ENCODE measurements at places on chromosomes 1 and 21.
A peak's percentile ranks its signal among the peaks of the same experiment; 100 is the strongest.

DNA sequence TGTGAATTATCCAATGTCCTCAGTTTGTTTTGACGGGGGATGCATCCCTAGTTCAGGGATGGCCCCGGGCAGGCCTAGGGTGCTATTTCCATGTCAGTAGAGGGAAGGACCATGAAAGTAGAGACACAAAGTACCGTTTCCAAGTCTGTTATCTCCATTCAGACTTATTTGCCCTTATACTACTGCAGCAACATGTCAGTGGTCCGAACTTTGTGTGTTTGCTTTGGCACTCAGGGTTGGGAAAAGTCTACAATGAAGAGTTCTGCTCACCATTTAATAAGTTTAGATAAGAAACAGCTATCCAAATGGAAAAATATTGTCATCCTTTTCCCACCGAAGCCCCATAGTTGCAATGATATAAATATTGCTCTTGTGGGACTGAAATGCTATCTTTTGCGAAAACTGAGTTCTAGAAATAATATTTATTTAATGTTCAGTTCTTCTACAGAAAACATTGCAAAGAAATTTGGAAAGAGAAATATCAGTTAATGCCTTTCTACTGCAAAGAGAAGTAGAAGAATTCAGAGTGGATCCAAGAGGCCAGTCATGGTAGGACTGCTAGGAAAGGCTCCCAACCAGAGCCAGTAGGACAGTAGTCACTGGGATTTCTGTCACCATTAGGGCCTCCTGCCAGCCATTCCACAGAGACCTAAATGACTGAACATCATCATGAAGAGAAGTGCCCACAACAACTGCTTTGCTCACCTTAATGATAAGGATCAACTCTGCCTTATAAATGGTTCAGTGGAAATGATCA lies 11.5 kb upstream of the AGT start:
- no peak for DNase-seq

DNA sequence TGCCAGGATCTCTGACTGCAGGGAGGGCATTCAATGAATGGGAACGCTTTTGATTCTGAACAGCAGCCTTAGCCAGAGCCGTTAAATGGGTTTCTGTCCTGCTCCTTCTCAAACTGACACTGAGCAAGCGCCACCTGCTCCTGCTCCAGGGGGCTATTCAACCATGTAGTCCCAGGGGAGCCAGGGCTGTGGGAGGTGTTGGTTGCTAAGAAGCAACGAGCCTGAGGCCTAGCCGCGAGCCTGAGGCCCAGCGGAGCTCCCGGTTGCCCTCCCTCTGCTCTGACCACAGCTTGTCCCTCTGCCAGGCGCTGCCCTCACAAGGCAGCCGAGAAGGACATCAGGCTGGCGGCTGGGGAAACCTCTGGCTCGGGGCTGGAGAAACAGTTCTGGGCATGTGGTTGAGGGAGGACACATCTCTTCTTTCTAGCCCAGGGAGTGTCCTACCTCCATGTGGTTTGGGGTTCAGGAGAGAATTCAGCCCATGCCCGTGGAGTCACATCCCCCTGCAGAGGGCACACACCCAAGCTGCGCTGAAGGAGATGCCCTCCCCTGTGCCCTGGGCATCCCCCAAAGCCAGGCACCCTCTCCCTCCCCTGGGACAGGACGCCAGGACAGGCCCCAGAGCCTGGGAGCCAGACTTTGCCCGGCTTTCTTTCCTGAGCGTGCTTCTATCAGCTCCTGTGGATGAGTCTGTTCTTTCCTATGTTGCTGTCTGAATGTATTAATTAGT lies 18.0 kb downstream of the PCP4 start:
- DNase-seq = no peak

GRCh38 chr1:9410737-9411297 lies 118.1 kb downstream of the SPSB1 start:
- DNase-seq = peak; percentile 26

- no peak for DNase-seq
These were observed 233.4 kb downstream of the DSCAM start for GRCh38 chr21:40613546-40614030.

DNA sequence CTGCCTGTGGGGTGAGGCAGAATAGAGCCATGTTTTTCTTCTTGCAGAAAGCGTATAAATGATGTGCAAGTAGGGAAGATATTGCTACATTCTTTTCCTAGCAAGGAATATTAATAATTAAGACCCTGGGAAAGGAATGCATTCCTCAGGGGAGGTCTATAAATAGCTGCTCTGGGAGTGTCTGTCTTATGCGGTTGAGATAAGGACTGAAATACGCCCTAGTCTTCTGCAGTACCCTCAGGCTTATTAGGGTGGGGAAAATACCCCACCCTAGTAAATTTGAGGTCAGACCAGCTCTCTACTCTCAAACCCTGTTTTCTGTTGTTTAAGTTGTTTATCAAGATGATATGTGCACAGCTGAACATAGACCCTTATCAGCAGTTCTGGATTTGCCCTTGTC lies 155.9 kb upstream of the HMCN1 start:
- no peak for DNase-seq

GRCh38 chr1:151653397-151653796 lies 41.5 kb downstream of the SNX27 start:
- DNase-seq = peak; percentile 62

DNA sequence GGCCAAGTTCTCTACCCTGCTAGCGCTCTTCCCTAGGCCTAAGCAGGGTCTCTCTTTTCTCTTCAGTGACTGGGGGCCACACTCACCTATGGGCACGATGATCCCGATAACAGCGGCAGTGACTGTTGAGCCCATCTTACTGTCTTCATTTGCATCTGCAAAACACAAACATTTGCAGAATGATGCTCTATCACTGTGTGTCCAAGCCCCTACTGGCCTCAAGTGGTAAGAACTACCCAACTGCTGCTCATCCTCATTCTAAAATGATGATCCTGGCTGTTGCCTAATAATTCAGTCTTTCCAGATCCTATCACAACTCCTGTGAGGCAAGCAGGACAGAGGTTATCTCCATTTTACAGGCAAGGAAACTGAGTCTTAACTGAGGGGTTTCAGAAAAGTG lies 16.7 kb upstream of the MAGOH start:
- DNase-seq = no peak

GRCh38 chr1:938711-939489 lies 15.2 kb downstream of the SAMD11 start:
- no peak for DNase-seq

DNA sequence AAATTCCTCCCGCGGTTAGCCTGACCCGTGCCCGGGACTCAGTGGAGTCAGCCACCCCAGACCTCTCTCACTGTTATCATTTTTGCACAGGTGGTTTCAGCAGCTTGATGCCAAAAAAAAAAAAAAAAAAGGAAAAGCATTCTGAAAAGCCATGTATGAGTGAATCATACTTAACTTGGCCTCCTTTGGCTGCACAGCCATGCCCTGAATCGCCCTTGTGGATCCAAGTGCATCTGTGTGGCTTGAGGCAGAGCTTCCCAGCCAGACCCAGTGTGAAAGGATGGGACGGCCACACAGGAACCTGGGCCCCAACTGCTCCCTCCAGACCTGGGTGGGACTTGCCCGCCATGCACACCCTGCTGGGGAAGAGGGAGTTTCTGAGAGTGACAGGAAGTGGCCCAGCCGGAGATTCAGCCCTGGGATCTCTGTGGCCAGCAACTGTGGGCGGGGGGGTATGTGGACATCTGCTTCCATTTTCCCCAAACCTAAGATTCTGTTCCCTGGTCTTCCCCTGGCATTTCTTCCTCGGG lies 8.6 kb downstream of the YBEY start:
- DNase-seq = peak; percentile 68

DNA sequence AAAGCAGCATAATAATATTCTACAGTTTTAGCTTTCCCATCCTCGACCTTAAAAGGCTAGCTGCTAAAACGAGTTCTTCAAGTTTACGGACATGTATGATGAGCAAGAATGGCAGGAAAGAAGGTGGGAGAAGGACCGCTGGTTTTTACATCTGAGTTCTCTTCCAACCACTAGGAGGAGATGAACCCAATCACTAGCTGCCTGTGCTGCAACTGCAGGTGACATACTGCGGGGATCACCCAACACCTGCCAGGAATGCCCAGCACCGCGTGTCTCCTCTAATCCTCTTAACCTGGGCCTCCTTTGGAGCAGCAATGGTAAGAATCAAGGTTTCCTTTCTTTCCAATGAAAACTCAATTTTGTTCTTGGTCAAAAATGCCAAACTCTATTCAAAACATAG lies 23.5 kb downstream of the TOR3A start:
- no peak for DNase-seq

DNA sequence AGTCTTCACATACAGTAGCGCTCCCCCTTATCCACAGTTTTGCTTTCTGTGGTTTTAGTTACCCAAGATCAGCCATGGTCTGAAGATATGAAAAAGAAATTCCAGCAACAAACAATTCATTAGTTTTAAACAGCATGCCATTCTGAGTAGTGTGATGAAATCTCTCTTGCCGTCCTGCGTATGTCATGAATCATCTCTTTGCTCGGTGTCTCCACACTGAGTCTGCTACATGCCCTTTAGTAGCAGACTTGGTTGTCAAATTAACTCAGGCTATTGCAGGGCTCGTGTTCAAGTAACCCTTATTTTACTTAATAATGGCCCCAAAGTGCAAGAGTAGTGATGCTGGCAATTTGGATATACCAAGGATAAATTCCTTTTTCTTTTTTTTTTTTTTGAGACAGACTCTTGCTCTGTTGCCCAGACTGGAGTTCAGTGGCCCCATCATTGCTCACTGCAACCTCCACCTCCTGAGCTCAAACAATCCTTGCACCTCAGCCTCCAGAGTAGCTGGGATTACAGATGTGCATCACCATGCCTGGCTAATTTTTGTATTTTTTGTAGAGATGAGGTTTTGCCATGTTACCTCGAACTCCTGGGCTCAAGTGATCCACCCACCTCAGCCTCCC lies 22.6 kb downstream of the PHACTR4 start:
- peak; percentile 92 for DNase-seq

GRCh38 chr1:91278754-91279153 lies 125.9 kb downstream of the HFM1 start:
- peak; percentile 28 for DNase-seq

All from IMR-90 (cell line).